ENCODE measurements at places on chromosomes 2 and 18. TPM values are rescaled to one million over a fixed set of nuclear protein-coding genes. Genes with fewer than 3 reads are reported as not detected.

TXNDC9 gene
- total RNA-seq, result 28.9 TPM

ING5 gene
- 57.8 TPM for total RNA-seq

ADGRF3 gene
- 2.0 TPM for total RNA-seq

GCG gene
- total RNA-seq, result 92.9 TPM

TMEM37 gene
- total RNA-seq, result 17.4 TPM

FOXD4L1 gene
- total RNA-seq, result 0.48 TPM

PLB1 gene
- 0.78 TPM for total RNA-seq

EMILIN2 gene
- 12.5 TPM for total RNA-seq

CENPA gene
- 10.7 TPM for total RNA-seq

ALPP gene
- not detected for total RNA-seq

CPO gene
- total RNA-seq, result not detected

- DNase-seq, result no peak
Measured at GRCh38 chr2:46669016-46669415, 189.7 kb downstream of the TMEM247 start.

- DNase-seq, result no peak
Measured at GRCh38 chr18:48122376-48122775, 191.9 kb upstream of the SMAD2 start.

- no peak for DNase-seq
Measured at GRCh38 chr18:48872234-48873145, 78.3 kb downstream of the SMAD7 start.

DNA sequence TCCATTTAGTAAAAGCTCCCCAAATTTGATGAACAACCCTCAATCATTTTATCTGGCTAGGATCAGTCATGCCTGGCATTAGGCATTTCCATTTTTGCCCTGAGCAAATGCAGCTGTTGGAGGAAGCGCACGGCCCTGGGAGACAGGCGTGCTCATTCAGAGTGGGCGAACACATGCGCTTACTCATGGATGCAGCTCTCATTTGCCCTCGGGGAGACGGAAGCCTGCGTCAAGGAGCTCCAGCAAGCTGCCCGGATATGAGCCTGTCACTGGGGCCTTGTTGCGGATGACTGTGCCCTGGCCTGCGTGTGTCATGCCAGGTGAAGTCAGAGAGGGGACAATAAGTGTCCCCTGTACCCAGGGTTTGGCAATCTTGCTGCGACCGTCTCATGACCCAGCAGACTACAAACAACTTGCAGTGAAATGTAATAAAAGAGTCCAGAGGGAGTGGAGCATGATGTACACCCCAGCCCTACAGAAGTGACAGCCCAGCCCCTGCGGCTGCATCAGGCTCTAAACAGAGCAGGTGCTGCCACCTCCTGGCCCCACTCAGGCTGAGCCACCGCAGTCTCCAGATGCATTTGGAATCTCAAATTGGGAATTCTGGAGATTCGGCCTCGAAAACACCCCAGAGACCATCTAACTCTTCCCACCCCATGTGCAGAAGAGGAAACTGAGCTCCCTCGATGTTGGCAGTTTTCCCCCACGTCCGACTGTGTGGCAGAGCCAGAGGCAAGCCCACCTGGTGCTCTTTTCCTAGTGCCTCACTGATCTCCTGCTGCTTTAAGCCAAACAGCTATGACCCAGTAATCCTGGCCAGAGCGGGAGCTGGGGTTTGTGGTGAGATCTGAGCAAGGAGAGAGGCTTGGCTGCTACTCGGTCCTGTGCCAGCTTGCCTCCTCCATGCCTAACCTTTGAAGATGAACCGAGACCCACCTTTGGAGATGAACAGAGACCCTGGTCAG lies 105.0 kb upstream of the ALK start:
- peak; percentile 38 for DNase-seq

GRCh38 chr2:143124445-143124844 lies 4.8 kb upstream of the ARHGAP15 start:
- DNase-seq, result no peak

GRCh38 chr18:46474487-46475389 lies 182.3 kb downstream of the LOXHD1 start:
- DNase-seq, result no peak

- DNase-seq, result no peak
Measured at GRCh38 chr2:161307676-161308075, 549 bp upstream of the PSMD14 start.

DNA sequence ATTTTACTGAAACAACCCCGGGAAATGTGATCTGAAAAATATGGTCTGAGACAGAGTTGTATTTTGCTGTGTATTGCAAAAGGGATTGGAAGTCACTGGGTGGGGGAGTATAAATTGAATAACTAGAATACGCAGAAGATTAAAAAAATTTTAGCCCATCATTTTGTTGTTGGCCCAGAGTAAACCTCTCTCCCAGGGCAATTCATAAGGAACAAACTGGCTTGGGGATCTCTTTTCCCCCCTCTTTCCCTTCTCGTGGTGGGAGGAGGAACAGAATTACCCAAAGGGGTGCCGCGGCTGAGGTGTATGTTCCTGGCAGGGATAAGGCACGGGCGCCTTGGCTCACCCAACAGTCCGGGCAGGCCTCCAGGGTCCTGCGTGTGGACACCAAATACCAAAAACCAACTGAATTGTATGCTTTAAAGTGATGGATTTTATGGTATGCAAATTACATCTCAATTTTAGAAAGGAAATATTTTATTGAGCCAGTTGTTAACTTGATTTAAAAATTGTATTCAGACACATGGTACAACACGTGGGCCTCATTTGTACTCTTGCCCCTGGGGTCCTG lies 121.2 kb upstream of the SPRED2 start:
- DNase-seq, result no peak

DNA sequence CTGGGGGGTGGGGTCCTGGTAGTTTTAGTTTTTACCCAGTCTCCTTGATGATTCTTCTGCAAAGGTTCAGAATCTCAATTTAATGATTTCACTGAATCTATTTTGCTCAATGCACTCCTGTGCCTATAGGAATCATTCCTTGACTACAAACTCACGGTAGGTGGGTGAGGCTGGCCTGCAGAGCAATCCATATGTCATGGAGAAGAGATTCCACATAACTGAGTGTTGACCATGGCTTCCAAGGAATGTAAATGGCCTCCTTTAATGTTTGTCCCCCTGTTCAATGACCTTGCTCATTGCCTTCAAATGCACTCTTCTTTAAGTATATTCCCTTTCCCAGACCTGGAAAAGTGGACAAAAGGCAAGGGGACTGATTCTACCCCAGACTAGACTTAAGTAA lies 12.5 kb downstream of the FAP start:
- DNase-seq, result no peak

DNA sequence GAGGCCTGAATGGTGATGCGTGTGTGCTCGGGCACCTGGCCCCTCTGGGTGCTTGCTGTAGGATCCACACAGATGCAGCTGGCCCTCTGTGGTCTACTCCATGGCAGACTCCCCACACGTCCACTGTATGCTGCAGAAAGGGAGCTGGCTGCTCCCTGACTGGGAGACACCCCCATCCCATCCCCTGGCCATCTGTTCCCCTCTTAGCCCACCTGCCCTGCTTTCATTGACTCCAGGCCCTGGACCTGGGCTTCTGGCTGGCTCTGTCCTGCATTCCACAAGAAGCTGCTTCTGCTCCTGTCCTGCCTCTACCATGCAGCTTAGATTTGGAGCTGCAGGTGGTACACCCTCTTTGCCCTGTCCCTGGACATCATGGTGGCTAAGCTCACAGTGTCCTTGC lies 80.1 kb downstream of the FHOD3 start:
- DNase-seq, result no peak

DNA sequence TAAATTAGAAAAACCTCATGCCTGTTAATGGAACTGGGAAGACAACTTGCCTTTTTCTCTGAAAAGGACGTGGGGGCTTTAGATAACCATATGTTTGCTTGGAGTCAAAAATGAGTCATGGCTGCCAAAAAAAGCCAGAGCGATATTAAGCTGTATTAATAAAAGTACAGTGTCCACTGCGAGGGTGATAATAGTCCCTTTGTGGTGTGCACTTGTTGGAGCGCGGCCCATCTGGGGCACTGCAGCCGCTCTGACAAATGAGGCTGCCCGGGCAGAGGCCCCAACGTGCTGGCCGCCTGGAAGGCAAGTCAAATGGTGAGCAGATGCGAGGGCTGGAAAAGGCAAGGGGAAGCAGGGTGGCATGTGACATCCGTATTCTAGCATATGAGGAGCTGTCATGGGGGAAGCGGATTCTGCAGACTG lies 103.3 kb upstream of the NCK2 start:
- no peak for DNase-seq

DNA sequence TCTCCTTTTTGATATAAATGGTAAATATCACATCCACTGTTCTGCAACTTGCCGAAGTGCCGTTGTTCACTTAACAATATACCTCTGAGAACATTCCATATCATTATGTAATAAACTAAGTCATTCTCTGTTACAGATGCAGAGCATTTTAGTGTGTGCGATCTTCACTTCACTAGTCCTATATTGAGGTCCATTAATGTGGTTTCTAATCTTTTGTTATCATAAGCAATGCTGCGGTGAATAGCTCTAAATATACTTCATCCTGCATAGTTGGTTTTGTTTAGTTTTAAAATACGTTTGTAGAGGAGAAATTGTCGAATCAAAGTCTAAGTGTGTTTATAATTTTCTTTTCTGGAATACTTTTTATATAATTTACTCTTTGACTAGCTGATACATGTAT lies 280.3 kb upstream of the TRIB2 start:
- DNase-seq, result no peak

- DNase-seq, result no peak
Measured at GRCh38 chr2:100291152-100291970, 30.9 kb downstream of the LONRF2 start.

Data from progenitor cell of endocrine pancreas (in vitro differentiated cells).